ENCODE measurements at places on chromosomes 7 and 10. TPM values are rescaled to one million over a fixed set of nuclear protein-coding genes. Genes with fewer than 3 reads are reported as not detected.

GRB10 gene
- total RNA-seq, result 110 TPM

NSUN5 gene
- total RNA-seq, result 6.0 TPM

CRPPA gene
- total RNA-seq, result 0.85 TPM

ZNF853 gene
- total RNA-seq, result 0.54 TPM

CYTH3 gene
- 8.0 TPM for total RNA-seq

CCAR1 gene
- total RNA-seq, result 28.1 TPM

Measured in endothelial cell of coronary artery (primary cell).